ENCODE measurements at places on chromosomes 5 and 9. TPM values are rescaled to one million over a fixed set of nuclear protein-coding genes. Genes with fewer than 3 reads are reported as not detected.
A peak's percentile ranks its signal among the peaks of the same experiment; 100 is the strongest.

GRCh38 chr9:4927701-4928100 lies 57.4 kb upstream of the JAK2 start:
- DNase-seq: no peak

GRCh38 chr5:112973904-112974303 lies 2.7 kb upstream of the DCP2 start:
- DNase-seq: no peak

DNA sequence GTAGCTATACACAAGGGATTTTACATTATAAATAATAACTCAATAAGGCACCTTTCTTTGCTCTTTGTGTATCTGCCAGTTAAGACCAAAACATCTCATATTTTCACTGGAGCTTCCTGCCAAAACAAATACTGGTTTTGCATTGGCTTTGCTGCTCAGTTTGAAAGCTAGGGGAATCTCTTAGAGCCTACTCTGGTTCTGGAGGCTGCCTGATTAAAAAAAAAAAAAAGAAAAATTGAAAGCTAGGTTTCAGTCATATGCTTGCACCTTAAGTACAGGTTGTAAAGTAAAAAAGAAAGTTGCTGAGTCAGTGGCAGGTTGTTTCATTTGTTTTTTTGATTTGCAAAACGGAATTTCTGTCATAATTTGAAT lies 2.3 kb downstream of the DENND4C start:
- DNase-seq: no peak

Gene DNAJA1
- 81.4 TPM for total RNA-seq

GRCh38 chr5:165757791-165758190 lies 2252.4 kb downstream of the MAT2B start:
- no peak for DNase-seq

DNA sequence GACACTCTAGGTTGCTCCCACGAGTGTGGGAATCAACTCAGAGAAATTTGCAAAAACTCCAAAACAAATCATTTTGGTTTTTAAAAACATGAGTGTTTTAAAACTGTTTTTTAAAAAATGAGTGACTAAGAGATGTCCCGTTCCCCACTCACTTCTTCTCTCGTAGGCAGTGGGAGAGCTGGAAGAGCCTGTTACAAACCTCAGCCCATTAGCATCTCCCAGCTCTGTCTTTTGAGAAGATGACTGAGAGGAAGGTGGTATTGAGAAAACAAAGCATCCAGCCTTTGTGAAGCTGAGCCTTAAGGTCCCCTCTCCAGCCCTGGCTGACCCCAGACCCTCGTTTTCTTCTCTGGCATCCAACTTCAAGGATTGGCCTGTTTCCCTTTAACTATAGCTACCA lies 4.7 kb upstream of the ANKRD33B start:
- no peak for DNase-seq

- DNase-seq: no peak
Measured at GRCh38 chr5:140166911-140167310, 8.1 kb upstream of the CYSTM1 start.

DNA sequence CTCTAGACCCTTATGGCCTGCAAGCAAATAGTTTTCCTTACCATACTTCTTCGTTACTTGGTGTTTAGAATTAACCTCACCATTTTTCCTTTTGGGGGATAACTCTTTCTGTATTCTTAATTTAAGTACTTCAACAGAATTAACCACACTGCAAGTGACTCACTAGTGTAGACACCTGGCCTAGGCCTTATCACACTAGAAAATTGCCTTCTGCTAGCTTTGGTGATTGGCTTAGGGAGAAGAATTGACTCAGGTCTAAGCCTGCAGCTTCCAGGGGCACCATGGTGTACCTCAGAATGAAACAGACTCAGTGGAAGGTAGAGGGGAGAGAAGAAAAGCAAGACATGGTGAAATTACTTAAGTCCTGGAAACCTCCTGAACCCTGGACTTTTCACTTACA lies 112.8 kb upstream of the HMHB1 start:
- no peak for DNase-seq

DNA sequence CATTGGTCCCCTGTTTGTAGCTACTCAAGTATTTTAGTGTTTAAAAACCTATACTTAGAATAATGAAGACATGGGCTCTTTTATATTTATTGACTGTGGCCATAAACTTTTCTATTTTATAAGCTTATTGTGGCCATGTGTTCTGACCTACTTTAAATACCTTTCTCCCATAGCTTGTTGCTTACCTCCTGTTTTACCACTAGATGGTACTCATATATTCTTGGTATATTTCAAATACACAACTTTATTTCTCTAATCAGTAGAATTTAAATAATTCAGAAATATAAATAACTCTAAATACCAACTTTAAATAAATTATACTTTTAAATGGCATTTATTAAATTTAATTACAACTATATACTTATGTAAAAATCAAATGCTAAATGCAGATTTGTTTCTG lies 498.0 kb downstream of the PRDM9 start:
- DNase-seq: no peak

Gene CORO2A
- 6.2 TPM for total RNA-seq

DNA sequence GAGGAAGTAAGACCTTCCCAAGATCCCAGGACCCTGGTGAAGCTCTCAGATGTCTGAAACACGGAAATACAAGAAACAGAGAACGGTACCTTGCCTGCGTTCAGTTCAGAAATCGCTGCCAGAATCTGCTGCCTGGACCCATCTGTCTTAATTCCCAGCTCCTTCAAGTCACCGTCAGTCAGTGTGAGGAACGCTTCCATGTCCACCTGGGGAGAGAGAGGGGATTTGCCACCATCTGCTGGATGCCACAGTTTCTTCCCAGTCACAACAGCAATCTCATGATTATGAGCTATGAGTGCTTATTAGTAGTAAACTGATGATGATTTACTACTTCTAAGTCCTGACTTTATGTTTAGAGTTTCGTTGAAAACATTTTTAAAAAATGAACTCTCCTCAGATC lies 36.7 kb upstream of the GABBR2 start:
- no peak for DNase-seq

Gene CETN3
- 7.4 TPM for total RNA-seq

Gene NR6A1
- total RNA-seq: 1.8 TPM

- DNase-seq: peak; percentile 41
Measured at GRCh38 chr5:1507961-1508658, 15.7 kb downstream of the LPCAT1 start.

DNA sequence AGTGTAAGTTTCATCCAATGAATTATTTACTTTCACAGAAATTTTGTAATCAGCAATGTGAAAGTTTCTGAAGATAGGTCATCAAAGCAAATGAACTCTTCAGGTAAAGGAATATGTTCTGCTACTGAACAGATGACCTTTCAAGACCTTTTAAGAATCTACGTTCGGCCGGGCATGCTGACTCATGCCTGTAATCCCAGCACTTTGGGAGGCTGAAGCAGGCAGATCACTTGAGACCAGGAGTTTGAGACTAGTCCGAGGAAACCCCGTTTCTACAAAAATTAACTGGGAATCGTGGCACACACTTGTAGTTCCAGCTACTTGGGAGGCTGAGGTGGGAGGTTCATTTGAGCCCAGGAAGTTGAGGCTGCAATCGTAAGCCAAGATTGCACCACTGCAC lies 578.4 kb upstream of the COX7C start:
- no peak for DNase-seq

DNA sequence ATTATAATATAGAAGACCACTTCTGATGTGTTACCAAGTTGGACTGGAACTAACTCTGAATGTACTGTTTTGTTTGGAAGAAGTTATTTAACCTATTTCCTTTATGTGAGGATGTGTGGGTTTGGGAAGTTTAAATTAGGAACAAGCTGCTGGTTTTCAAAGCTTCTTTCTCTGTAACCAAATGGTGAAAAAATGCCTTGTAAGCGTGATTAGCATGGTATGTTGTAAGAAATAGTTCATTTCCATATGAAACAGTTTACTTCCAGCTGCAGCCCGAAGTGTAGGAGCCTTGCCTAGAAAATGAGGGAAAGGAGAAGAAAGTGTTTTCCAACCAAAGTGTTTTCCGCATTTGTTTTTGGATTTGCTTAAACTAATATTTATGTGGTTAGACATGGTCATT lies 36.0 kb downstream of the TTC1 start:
- no peak for DNase-seq

DNA sequence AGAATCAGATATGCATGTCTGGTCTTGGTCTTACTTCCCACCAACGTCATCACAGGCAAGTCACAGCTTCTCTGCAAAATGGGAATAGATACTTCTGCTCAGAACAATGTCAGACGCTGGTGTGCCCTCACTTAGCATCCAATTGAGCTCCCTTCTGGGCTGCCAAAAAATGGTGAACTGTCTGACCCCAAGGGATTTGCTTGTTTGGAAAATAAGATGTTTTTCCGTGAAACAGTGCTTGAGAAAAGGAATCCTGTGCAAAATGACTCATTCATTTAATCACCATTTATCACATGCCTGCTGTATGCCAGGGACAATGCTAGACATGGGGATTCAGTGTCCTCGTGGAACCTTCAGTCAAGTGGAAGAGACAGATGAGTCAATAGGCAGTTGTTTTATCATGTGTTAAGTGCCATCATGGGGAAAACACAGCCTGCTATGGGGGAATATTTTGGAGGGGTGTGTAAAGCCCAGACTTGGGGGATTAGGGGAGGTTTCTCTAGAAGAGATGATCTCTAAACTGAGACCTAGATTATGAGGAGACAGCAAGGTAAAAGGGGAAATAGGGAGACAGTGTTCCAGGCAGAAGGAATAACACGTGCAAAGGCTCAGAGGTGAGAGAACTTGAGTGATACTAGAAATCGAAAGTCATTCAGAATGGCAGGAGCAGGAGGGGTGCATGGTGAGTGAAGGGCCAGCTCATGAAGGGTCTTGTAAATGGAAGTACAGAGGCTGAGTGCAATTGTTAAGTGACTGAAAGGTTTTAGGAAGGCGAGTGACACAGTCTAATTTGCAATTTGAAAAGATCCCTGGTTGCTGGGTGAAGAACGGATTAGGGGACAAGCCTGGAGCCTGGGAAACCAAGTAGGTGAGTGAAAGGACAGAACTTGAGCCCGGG lies 3.9 kb downstream of the NIPAL4 start:
- DNase-seq: no peak

Gene TXNDC8
- total RNA-seq: not detected

GRCh38 chr5:67731886-67732285 lies 483.7 kb upstream of the PIK3R1 start:
- no peak for DNase-seq

DNA sequence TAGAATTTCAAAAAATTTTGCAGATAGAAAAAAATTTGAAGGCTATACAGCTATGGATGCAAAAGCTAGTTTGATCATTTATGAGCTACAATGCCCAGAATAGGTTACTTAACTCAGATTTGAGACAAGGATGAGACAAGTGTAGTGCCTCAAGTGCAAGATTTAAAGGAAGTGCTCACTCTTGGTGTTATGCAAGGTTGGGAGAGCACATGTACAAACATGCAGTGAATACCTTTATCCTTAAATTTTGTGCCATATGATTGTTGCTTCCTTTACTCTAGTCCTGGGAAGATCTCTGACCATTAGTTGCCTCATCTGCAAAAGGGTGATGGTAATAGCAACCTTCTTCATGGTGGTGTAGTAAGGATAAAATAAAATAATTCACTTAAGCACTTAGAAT lies 31.7 kb upstream of the PPP2R2B start:
- DNase-seq: no peak

DNA sequence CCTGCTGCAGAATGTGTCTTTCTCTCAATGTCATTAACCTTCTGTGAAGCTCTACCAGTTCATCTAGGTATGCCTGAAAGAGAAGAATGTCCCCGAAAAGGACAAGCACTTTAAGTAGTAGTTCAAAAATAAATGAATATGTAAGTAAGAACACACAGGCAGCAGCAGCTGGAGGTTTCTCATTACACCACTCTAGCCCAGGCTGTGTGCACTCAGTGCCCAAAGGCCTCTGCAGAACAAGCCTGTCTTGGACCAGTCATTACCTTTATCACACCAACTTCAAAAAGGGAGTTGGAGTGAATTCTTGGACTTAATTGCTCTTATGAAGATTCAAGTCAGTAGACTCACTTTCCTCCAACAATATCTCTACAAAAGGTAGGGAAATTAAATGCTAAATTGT lies 268.8 kb downstream of the MLLT3 start:
- no peak for DNase-seq

GRCh38 chr5:37831821-37832534 lies 7.9 kb downstream of the GDNF start:
- DNase-seq: no peak

DNA sequence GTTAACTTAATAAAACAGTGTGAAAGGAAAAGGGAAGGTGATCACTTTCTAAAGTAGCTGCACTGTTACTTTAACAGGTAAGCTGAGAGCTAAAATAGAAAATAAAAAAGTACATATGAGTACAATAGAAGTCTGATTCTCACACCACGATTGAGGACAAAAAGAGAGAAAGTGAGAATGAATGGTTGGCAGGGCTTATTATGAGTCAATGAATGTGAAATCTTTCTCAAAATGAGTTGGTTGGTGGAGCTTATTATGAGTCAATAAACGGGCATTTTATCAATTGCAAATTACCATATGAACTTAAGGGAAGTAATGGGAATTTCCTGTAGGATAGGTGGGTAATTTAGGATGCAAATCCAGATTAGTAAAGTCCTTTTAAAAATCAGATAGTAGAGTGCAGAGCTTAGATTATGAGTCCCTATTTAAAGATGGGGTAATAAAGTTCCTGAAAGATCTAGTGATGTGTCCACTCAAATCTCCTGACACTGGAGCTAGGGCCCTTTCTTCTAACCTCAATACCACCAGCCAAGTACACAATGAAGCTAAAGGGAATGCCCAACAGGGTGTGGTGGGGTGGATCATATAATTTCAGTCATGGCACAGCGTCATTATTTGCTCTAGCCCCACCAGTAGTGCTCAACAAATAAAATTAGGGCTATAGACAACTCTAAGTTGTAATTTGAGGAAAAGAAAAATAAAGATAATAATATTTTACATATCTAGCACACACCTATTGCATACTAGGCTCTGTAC lies 21.1 kb upstream of the TLR4 start:
- DNase-seq: no peak

DNA sequence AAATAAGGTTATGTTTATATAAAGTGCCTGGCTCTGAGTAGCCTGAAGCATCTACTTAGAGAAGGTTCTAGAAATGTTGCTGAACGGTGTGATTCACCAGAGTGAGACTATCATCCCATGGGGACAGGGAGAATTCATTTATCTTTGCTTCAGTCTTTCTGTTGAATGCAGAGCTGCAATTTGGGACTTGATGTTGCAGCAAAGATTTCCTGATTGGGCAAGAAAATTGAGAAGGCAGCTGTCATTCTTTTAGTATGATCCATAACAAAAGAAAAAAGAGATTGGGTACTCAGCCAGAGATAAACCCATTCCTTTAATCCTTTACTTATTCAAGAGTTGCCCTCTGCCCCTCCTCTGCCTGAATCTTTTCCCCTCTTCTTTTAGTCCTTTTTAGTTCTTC lies 456.3 kb upstream of the WWC1 start:
- DNase-seq: no peak

Gene LCN12
- 12.4 TPM for total RNA-seq

GRCh38 chr5:132677191-132677590 lies 3.4 kb downstream of the IL4 start:
- no peak for DNase-seq

GRCh38 chr5:142977363-142978051 lies 207.3 kb downstream of the ARHGAP26 start:
- DNase-seq: no peak

DNA sequence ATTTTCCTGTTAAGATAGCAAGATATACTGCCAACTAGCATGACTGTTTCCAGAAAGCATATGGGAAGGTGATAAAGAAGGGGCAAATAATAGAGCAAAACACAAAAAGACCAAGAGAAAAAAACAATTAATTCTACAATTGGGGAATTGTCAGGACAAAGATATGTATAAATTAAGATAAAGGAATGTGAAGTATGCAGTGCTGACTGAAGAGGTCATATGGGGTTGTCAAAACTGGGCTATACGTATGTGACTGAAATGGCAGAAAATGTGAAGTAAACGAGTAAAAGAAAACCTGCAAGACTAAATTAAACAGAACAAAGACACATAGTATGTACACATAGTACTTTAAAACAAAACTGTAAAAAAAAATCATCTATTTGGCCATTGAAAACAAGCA lies 222.3 kb downstream of the ARL15 start:
- no peak for DNase-seq

All from right lobe of liver (tissue), 6 donors.